ENCODE measurements at places on chromosomes 1 and 21. TPM values are rescaled to one million over a fixed set of nuclear protein-coding genes. Genes with fewer than 3 reads are reported as not detected.
A peak's percentile ranks its signal among the peaks of the same experiment; 100 is the strongest.

Gene CD34
- not detected for total RNA-seq

DNA sequence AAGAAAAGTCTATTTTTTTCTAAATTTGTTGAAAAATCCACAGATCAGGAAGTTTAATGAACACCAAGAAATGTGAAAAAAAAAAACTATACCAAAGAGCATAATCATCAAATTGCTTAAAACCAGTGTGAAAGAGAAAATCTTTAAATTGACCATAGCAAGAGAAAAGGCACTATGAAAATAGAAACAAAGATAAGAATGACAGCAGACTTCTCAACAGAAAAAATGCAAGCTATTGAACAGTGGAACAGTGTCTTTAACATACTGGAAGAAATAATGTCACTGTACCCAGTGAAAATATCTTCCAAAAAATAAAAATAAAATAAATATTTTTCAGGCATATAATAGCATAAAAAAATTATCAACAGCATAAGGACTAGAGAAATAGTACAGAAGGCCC lies 243.0 kb upstream of the GJB5 start:
- no peaks in the 10 kb centered on the region for H3K4me1 ChIP-seq
- no peaks in the 10 kb centered on the region for H3K36me3 ChIP-seq
- H3K27ac ChIP-seq, result no peak overlapping the region
- H3K27me3 ChIP-seq, result no peaks in the 10 kb centered on the region
- no peak overlapping the region for H3K4me3 ChIP-seq

Gene PLA2G2C
- not detected for total RNA-seq

Gene LCE1A
- not detected for total RNA-seq

DNA sequence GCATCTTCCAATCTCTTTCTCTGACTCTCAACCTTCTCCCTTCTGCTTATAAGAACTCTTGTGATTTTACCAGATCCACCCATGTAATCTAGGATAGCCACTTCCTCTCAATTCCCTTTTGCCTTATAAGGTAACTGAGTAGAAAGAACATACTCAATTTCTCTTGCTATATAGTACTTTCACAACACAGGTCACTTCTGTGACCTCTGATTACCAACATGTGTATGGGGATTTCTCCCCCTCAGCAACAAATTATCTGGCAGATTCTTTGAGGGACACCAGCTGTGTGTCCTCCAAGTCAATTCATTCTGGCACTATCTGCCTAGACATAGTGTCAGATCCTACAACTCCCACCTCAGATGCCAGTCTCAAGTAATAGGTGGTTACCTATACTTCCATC lies 62.5 kb downstream of the IL23R start:
- H3K4me3 ChIP-seq, result no peak overlapping the region
- no peaks in the 10 kb centered on the region for H3K4me1 ChIP-seq
- H3K36me3 ChIP-seq, result no peaks in the 10 kb centered on the region
- H3K27ac ChIP-seq, result no peak overlapping the region
- no peak for DNase-seq
- peaks cover 13% of the 10 kb centered on the region for H3K27me3 ChIP-seq

Gene REG4
- total RNA-seq, result not detected

Gene MINDY1
- total RNA-seq, result 7.7 TPM

- no peak for DNase-seq
- H3K27me3 ChIP-seq, result no peaks in the 10 kb centered on the region
- no peak overlapping the region for H3K4me3 ChIP-seq
- H3K4me1 ChIP-seq, result no peaks in the 10 kb centered on the region
- H3K36me3 ChIP-seq, result no peaks in the 10 kb centered on the region
These were observed 246.6 kb downstream of the RRAGC start for GRCh38 chr1:38612951-38613350.

Gene AGT
- total RNA-seq, result not detected

- H3K27ac ChIP-seq, result peak overlapping the region; percentile 55
- H3K36me3 ChIP-seq, result no peaks in the 10 kb centered on the region
- DNase-seq, result peak; percentile 67
- H3K4me1 ChIP-seq, result peaks cover 30% of the 10 kb centered on the region
- H3K4me3 ChIP-seq, result peak overlapping the region; percentile 32
These were observed 145.4 kb downstream of the SLC45A1 start for GRCh38 chr1:8463144-8463927.

GRCh38 chr1:67393240-67393639 lies 37.0 kb downstream of the SERBP1 start:
- H3K27ac ChIP-seq, result no peak overlapping the region
- no peaks in the 10 kb centered on the region for H3K27me3 ChIP-seq
- H3K4me3 ChIP-seq, result no peak overlapping the region
- H3K4me1 ChIP-seq, result peaks cover 8% of the 10 kb centered on the region
- DNase-seq, result no peak

DNA sequence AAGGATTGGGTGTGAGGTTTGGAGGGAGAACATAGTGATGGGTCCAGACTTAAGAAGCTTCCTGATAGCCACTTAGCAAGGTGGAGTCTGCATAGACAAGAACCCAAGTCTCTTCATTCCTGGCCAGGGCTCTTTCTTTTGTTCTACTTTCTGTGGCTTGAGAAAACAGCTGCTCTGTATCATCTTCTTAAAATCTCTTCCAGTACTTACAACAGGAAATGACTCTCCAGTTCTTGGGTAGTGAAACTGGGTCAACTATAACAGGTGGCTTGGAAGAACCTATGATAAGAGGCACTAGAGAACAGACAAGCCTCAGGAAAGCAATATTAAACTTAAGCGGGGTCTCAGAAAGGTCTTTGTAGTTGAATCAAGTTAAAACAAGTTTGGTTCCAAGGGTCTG lies 148.1 kb upstream of the USP24 start:
- H3K36me3 ChIP-seq, result no peaks in the 10 kb centered on the region
- H3K27me3 ChIP-seq, result no peaks in the 10 kb centered on the region
- H3K27ac ChIP-seq, result no peak overlapping the region
- peaks cover 12% of the 10 kb centered on the region for H3K4me1 ChIP-seq
- DNase-seq, result peak; percentile 58

Gene FMOD
- 12.1 TPM for total RNA-seq

Gene FAAH
- total RNA-seq, result 0.97 TPM
